Esophagus squamous epithelium (tissue), 5 donors: ENCODE measurements at places on chromosomes 4 and X.
A peak's percentile ranks its signal among the peaks of the same experiment; 100 is the strongest.

DNA sequence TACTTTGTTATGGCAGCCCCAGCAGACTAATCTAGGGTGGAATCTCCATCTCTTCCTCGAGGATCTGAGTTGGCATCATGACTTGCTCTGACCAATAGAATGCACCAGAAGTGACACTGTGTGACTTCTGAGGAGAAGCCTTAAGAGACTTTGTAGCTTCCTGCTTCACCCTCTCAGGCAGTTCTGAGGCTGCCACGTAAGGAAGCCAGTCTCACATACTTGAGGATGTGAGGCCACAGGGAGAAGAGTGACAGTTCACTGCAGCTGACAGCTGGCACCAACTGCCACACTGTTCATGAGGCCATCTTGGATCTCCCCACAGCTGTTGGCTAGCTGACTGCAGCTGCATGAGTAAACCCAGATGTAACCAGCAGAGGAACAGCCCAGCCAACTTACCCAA, 29.3 kb upstream of the BCOR start:
- no peak for DNase-seq

DNA sequence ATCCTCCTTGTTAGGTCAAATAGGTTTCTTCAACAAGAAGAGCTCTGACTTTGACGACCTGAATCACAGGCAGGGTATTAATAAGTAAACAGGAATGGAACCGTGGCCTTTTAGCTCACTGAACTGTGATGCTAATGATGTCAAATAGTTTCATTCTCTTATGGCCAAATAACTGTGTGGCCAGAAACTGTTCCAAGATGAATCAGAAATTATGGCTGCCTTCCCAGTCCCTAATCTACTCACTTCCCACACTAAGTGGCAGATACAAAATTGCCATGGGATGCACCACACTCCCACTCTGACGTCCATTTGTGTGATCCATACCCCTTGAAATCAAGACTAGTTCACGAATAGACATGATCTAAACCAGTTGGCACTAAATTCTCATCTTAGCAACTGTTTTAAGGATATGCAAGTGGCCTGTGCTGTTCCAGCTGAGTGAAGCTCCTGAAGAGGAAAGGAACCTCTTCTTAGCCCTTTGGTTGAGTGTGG, 455.4 kb downstream of the IL15 start:
- DNase-seq, result no peak

GRCh38 chrX:109485470-109486340, 3.8 kb upstream of the GUCY2F start:
- peak; percentile 10 for DNase-seq

DNA sequence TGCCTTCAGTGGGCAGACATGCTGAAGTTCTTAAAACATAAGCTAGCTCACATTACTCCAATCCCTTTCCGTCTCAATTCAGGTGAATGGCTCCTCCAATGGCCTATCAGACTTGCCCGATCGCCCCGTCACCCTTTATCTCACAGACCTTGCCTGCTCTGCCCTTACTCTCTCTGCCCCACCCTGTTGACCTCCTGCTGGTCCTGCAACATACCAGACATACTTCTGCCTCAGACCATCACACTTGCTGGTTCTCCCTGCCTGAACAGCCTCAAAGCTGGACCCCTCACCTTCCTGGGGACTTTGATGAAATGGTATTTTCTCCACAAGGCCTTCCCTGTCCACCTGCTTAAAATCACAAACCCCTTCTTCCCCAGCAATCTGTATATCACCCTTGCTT, 340.1 kb upstream of the NR3C2 start:
- DNase-seq, result no peak

DNA sequence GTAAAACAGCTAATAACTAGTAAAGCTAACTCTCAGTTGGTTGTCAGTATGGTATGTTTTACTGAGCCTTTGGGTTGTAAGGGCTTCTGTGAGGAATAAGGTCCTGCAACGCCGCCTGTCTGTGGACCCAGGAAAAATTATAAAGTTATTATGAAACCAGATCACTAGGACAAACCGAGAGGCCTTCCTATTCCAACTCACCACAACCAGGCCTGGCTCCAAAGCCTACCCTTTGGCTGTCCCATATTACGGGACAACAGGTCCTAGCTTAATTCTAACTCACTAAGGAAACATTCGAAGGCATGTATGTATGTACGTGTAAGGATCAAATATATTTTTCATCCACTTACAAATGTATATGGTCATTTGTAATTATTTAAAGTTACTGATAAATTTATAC, 1.4 kb downstream of the ANKRD17 start:
- peak; percentile 16 for DNase-seq

- DNase-seq, result no peak
Observed at GRCh38 chr4:87601361-87601760, 7.0 kb upstream of the DSPP start.

GRCh38 chr4:175419236-175419718, 392.8 kb downstream of the GPM6A start:
- no peak for DNase-seq

GRCh38 chr4:99832321-99832720, 15.7 kb downstream of the DAPP1 start:
- no peak for DNase-seq

DNA sequence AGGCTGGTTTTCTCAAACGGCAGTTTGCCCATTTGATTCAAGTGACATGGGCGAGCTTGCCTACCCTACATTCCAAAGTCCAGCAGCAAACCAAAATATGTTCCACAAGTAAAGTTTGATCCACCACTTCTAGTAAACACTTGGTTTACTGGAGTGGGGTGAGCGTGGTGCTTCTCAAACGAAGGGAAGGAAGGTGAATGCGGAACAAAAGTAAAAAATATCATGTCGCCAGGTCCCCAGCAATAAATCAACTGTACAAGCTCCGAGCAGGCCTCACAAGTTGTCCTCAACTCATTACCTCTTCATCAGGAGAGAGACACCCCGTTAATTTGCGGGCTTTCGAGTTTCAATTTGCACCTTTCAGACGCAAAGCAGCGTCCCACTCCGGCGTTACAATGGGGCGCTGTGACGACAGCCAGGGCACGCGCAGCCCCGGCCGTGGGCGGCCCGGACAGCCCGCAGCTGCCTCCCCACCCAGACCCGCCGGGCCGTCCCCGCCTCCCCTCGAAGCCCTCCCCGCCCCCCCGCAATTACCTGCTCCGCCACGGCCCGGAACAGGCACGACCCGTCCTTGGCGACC, 1.0 kb downstream of the OTUD4 start:
- DNase-seq, result peak; percentile 10

DNA sequence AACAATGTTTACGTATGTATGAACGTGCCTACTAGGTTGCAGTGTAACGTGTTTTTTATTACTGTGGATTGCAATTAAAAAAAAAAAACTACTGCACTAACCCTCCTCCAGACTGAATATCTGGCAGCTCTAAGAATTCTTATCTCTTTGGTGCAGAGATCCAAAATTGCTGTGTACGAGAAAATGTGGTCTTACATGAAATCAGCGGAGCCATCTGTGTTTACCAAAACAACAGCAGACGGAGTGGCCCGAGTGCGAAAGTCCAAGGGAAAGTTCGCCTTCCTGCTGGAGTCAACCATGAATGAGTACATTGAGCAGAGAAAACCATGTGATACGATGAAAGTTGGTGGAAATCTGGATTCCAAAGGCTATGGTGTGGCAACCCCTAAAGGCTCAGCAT, 268.1 kb downstream of the THOC2 start:
- no peak for DNase-seq

- DNase-seq, result no peak
Observed at GRCh38 chr4:140134746-140135425, 19.1 kb downstream of the MAML3 start.
